ENCODE measurements at places on chromosomes 11 and 22. TPM values are rescaled to one million over a fixed set of nuclear protein-coding genes. Genes with fewer than 3 reads are reported as not detected.

The ELMOD1 gene
- 0.67 TPM for total RNA-seq

The C22orf15 gene
- not detected for total RNA-seq

The GTSE1 gene
- total RNA-seq = 4.7 TPM

The ADAMTS8 gene
- 0.87 TPM for total RNA-seq

The C11orf65 gene
- total RNA-seq = 1.6 TPM

The CSRP3 gene
- total RNA-seq = 648 TPM

The ART1 gene
- total RNA-seq = 0.24 TPM

The TRIM64 gene
- not detected for total RNA-seq

The BRD1 gene
- total RNA-seq = 15.9 TPM

The PICK1 gene
- 17.4 TPM for total RNA-seq

The NXPE2 gene
- 0.59 TPM for total RNA-seq

The MUC5AC gene
- total RNA-seq = not detected

The TMEM126B gene
- 50.0 TPM for total RNA-seq

The MGAT3 gene
- total RNA-seq = 4.0 TPM

- no peaks in the 10 kb centered on the region for H3K27me3 ChIP-seq
- H3K4me3 ChIP-seq = peak overlapping the region; percentile 34
- peaks cover 38% of the 10 kb centered on the region for H3K4me1 ChIP-seq
Measured at GRCh38 chr11:2945031-2945756, 16.0 kb upstream of the PHLDA2 start.

- peaks cover 9% of the 10 kb centered on the region for H3K4me1 ChIP-seq
- no peak overlapping the region for H3K27ac ChIP-seq
- H3K36me3 ChIP-seq = no peaks in the 10 kb centered on the region
- no peak for DNase-seq
- no peak overlapping the region for H3K4me3 ChIP-seq
Measured at GRCh38 chr11:73445980-73446379, 69.8 kb downstream of the RELT start.

- peaks cover 3% of the 10 kb centered on the region for H3K27me3 ChIP-seq
- no peak overlapping the region for H3K27ac ChIP-seq
- H3K4me1 ChIP-seq = no peaks in the 10 kb centered on the region
- no peaks in the 10 kb centered on the region for H3K36me3 ChIP-seq
Measured at GRCh38 chr11:117723277-117724024, 73.6 kb downstream of the DSCAML1 start.

DNA sequence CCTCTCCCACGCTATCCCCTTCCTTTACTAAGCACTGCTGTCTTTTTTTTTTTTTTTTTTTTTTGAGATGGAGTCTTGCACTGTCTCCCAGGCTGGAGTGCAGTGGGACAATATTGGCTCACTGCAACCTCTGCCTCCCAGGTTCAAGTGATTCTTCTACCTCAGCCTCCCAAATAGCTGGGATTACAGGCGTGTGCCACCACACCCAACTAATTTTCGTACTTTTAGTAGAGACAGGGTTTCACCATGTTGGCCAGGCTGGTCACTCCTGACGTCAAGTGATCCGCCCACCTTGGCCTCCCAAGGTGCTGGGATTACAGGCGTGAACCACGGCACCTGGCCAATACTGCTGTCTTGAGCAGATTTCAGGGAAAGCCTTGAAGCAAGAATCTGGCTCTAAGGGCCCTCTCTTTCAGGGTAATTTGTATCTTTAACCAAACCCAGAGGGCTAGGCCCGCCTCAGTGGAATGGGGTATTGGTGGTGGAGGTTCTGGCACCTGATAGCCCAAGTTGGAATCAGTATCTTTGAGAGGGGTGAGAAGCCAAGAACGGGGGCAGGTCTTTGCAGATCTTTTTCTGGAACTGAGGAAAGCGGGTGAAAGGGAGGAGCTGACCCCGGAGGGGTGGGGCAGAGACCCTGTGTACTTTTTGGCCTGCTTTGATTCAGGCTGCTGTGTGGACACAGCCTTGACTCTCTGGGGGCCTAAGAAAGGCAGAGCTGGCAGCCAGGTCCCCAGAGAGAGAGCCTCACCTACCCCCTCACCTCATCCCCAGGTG, 37.0 kb downstream of the TRIOBP start:
- H3K27ac ChIP-seq = no peak overlapping the region
- H3K4me1 ChIP-seq = no peaks in the 10 kb centered on the region
- H3K27me3 ChIP-seq = no peaks in the 10 kb centered on the region
- DNase-seq = no peak
- H3K4me3 ChIP-seq = no peak overlapping the region

DNA sequence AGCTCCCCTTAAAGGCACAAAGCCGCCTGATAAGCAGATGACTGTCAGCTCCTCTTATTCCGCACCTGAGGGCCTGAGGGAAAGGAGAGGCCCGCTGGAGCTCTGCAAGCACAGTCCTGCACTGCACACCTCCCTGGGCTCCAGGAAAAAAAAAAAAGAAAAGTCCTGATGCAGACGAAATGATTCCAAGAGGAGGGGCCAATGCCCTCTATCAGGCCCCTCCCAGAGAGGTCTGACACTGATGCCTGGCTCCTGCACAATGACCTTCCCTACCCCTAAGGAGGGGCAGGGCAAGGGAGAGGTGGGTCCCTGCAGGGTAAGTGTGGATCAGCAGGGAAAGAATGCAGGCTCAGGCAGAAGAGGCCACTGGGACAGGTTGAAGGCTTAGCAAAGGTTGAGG, 572.7 kb downstream of the SOX6 start:
- no peaks in the 10 kb centered on the region for H3K36me3 ChIP-seq
- H3K27ac ChIP-seq = no peak overlapping the region
- no peak overlapping the region for H3K4me3 ChIP-seq
- DNase-seq = no peak

GRCh38 chr11:11296434-11296833, 56.6 kb downstream of the CSNK2A3 start:
- H3K36me3 ChIP-seq = peaks cover 7% of the 10 kb centered on the region
- no peaks in the 10 kb centered on the region for H3K4me1 ChIP-seq
- H3K27ac ChIP-seq = no peak overlapping the region
- DNase-seq = no peak

DNA sequence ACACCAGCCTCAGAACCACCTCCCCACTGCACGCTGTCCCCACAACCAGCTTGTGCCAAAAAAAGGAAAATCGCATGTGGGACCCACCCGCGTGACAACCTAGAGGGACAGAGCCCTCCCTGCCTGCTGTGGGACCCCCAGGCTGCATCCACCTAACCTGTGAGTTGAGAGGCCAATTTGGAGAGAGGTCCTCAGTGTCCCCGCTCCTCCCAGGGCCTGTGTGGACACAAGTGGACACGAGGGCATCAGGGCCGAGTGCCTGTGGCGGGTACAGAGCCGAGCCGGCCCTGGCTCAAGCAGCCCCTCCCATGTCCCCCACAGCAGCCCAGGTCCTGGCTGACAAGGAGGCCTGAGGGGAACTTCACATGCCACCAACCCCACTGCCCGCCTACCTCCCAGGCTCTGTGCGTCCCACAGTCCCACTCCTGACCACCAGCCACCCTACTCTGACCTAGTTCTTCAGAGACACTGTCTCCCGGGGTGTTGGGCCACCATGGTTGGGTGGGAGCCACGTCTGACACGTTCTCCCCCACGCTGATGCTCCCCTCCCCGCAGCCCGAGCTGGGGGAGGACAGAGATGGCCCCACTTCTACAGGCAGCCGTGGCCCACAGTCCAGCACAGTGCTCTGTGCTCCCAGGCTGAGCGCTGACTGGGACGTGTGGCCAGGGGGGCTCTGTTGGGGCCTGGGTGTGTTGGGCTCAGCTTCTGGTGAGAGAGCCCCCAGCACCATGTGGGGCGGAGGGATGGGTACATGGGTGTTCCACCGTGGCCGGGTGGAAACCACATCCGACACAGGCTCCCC, 19.2 kb downstream of the SELENOO start:
- no peak for DNase-seq
- peaks cover 9% of the 10 kb centered on the region for H3K4me1 ChIP-seq
- no peaks in the 10 kb centered on the region for H3K27me3 ChIP-seq
- peaks cover 90% of the 10 kb centered on the region for H3K36me3 ChIP-seq

DNA sequence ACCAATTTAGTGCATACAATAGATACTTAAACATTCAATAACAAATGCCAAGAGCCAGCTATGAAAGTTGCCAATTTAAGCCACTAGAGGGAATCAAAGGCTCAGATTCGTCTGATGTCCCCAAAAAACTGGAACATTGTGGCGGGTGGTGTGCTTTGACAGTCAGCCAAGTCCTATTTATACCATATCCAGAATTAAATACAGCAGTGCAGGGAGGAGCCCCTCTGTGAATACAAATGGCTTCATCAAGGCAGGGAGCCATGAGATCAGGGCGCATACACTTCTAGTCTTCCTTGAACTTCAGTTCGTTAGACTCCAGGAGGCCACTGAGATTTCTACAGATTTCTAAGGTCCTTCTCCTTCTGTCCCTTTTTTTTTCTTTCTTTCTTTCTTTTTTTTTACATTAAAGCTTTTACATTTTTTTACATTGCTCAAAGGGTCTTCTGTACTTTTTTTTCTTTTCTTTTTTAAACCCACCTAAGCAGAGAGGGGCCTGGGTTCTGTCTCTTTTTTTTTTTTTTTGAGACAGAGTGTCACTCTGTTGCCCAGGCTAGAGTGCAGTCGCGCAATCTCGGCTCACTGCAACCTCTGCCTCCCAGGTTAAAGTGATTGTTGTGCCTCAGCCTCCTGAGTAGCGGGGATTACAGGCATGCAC, 41.5 kb upstream of the HSPA8 start:
- H3K4me3 ChIP-seq = no peak overlapping the region
- H3K36me3 ChIP-seq = no peaks in the 10 kb centered on the region
- H3K4me1 ChIP-seq = peaks cover 46% of the 10 kb centered on the region
- no peaks in the 10 kb centered on the region for H3K27me3 ChIP-seq
- H3K27ac ChIP-seq = peak overlapping the region; percentile 31

GRCh38 chr11:118806400-118806799, 15.4 kb upstream of the DDX6 start:
- no peak overlapping the region for H3K4me3 ChIP-seq
- no peaks in the 10 kb centered on the region for H3K36me3 ChIP-seq
- DNase-seq = no peak
- H3K4me1 ChIP-seq = no peaks in the 10 kb centered on the region

GRCh38 chr11:36510594-36510942, 496 bp upstream of the TRAF6 start:
- no peaks in the 10 kb centered on the region for H3K36me3 ChIP-seq
- no peak for DNase-seq
- peak overlapping the region; percentile 92 for H3K27ac ChIP-seq

DNA sequence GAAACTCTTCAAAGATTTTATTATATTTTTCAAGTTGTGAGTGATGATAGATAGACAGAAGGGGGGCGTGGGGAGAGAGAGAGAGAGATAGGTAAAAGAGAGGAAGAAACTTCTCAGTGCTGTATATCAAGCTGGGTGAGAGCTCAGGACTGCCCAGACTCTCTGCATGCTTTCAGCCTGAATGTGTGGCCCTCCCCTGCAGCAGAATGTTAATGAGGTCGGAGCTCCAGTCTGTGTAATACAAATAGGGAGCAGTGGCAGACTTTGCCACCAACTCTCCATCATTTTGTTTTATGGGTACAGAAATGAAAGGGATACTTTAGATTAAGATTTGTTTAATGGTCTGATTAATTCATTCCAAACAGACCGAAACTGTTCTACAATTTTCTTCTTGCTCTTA, 752.8 kb downstream of the OPCML start:
- H3K27me3 ChIP-seq = no peaks in the 10 kb centered on the region
- no peaks in the 10 kb centered on the region for H3K4me1 ChIP-seq
- H3K36me3 ChIP-seq = no peaks in the 10 kb centered on the region
- DNase-seq = no peak

DNA sequence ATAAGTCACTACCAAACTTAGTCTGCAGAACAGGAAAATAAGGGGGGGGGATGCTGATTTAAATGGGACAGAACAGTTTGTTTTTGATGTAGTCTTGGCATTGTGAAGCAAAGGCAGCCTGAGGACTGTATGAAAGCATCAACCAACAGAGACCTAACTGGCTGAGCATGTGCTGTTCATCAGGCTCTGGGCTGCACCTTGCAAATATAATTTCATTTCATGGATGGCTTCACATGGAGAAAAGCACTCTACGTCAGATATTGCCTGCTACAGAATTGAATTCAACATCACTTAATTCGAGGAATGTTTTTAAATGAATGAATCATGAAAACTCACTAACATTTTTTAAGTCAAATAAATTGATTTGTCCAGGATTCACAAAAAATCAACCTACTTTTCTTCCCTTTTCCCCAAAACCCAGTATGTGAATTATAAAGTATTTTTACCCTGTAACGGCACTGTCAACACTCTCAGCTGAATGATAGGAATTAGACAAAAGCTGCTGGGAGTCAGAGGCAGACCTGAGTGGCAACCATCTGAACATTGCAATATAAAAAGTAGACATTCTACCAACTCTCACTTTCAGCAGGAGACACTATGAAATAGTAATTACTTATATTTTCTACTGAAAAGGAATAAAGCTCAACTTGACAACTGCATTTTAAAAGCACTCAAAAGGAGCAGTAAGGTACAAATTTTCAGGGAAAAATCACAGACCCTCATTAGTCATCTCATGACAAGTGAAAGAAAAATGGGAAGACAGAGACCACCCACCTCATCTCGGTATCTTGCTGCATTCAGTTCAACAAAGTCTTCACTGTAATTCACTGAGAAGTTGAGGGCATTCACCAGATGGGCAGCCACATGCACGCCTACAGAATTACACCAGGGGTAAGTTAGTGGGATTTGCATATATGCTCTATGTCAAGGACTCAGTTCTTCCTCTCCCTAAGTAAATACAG, 47.5 kb downstream of the NOX4 start:
- no peaks in the 10 kb centered on the region for H3K27me3 ChIP-seq
- no peak overlapping the region for H3K27ac ChIP-seq
- peaks cover 4% of the 10 kb centered on the region for H3K36me3 ChIP-seq
- no peaks in the 10 kb centered on the region for H3K4me1 ChIP-seq
- DNase-seq = no peak
- H3K4me3 ChIP-seq = no peak overlapping the region

DNA sequence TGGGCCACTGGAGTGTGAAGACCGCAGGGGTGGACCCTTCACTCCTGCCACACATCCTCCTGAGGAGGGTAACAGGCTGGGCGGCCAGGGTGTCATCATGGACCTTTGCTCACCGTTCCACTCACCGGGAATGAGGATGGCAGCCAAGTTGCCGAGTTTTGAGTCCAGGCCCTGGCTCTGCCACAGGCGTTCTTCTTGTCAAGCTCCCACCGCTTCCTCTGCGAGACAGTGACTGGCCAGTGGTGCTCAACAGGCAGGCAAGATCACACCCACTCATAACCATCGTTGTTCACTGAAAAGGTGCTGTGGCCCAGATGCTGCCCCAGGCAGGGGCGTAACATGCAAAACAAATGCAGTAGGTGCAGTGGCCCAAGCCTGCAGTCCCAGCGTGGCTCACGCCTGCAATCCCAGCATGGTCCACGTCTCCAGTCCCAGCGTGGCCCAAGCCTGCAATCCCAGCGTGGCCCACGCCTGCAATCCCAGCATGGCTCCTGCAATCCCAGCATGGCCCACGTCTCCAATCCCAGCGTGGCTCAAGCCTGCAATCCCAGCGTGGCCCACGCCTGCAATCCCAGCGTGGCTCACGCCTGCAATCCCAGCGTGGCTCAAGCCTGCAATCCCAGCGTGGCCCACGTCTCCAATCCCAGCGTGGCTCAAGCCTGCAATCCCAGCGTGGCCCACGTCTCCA, 5.0 kb upstream of the PANX2 start:
- no peak for DNase-seq
- no peaks in the 10 kb centered on the region for H3K36me3 ChIP-seq
- H3K27me3 ChIP-seq = peaks cover 18% of the 10 kb centered on the region
- no peaks in the 10 kb centered on the region for H3K4me1 ChIP-seq
- no peak overlapping the region for H3K27ac ChIP-seq
- H3K4me3 ChIP-seq = no peak overlapping the region

GRCh38 chr11:111347723-111348115, 31.4 kb downstream of the POU2AF1 start:
- DNase-seq = no peak
- no peak overlapping the region for H3K4me3 ChIP-seq
- H3K36me3 ChIP-seq = no peaks in the 10 kb centered on the region
- H3K27me3 ChIP-seq = no peaks in the 10 kb centered on the region
- H3K4me1 ChIP-seq = no peaks in the 10 kb centered on the region
- no peak overlapping the region for H3K27ac ChIP-seq

- H3K36me3 ChIP-seq = no peaks in the 10 kb centered on the region
- no peak overlapping the region for H3K4me3 ChIP-seq
- no peak overlapping the region for H3K27ac ChIP-seq
Measured at GRCh38 chr11:68678031-68678441, 6.3 kb upstream of the GAL start.

Data from heart right ventricle (tissue), 16 donors.